ENCODE measurements at places on chromosomes 1 and 21.

DNA sequence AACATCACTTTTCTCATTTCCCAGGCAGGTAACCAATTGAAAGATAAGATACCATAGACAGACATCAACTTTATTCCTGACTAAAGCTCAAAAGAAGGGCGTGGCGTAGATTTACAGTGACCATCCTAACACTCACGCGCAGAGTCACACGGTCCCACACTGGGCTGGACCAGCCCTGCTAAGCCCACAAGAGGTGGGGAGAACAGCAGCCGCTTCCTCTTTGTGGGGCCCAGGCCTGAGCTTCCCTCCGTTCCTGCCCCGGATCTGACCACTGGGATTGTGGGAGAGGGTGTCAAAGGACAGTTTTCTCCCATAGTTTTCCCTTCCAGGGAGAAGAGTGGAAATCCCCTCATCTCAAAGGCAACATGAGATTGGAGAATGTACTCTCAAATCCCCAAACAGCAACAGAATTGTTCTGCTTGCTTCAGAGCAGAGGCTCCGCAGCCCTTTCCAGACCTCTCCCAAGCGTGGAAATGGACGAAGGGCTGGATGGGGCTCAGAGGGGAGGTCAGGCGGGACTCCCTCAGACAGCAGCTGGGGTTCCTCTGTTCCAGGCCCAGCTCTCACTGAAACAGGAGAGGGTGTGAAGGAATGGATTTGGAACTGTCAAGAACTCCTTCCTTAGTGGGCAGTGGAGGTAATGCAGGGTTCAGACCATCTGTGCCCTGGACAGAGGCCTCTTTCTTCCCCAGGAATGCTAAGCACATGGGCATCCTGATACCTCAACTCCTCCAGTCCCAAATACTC is 33.7 kb downstream of the L1TD1 start:
- DNase-seq = no peak

DNA sequence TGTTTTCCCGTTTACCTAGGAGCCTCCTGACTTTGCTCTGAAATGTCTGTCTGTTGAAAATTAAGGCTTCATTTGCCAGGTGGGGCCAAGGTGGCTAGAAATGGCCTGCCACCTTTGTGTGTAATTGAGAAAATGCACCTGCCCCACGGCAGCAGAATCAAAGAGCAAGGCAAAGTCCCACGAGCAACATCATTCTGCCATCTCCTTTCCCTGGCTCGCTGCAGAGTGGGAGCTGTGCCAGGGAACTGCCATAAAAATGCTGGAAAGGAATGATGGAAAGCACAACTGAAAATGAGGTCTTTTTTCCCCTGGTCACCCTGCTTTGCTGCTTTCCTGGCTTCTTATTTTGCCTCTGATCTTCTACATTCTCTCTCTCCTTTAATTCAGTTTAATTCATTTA is 5.5 kb upstream of the OLFML2B start:
- DNase-seq = no peak

DNA sequence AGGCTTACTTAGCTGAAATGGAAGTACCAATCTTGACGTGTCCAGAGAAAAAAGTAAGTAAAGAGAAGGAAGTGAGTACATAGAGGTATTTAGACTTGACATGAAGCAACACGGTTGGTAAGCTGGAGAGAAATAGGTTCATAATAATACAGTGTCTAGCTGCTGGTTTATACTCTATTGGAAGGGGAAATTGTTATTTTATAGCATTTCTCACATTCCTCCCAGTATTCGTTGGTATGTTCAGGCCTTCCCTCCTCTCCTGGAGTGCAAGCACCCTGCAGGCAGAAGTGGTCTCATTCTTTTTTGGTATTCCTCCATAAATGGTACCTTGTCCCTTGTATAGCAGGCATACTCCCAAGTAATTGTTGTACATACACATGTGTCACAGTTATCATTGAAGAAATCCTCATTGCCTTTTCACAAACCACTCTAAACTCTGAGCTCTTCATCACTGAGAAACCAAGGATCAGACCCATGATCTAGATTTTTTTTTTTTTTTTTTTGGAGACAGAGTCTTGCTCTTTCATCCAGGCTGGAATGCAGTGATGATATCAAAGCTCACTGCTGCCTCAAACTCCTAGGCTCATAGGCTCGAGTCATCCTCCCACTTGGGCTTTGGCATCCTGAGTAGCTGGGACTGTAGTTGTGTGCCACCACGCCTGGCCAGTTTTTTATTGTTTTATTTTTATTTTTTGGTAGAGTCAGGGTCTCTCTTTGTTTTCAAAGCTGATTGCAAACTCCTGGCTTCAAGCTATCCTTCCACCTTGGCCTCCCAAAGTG is 9.8 kb upstream of the IPO9 start:
- no peak for DNase-seq

GRCh38 chr1:54888080-54888733 is 1.2 kb upstream of the DHCR24 start:
- no peak for DNase-seq

DNA sequence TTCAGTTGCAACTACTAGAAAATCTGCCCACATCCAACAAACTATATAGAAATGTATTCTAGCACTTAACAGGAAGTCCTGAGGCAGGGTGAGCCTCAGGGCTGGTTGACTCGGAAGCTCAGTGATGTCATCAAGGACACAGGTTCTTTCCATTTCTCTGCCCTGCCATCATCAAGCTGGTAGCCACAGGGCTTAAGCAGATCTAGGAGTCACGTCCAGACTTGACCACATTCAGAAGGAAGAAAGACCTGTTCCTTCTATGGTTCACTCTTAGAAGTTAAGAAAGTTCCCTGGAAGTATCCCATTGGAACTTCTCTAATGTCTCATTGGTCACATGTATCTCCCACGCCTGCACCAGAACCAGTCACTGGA is 438.1 kb downstream of the PRDM2 start:
- no peak for DNase-seq

GRCh38 chr1:119361620-119362344 is 6.8 kb upstream of the HAO2 start:
- DNase-seq = no peak

DNA sequence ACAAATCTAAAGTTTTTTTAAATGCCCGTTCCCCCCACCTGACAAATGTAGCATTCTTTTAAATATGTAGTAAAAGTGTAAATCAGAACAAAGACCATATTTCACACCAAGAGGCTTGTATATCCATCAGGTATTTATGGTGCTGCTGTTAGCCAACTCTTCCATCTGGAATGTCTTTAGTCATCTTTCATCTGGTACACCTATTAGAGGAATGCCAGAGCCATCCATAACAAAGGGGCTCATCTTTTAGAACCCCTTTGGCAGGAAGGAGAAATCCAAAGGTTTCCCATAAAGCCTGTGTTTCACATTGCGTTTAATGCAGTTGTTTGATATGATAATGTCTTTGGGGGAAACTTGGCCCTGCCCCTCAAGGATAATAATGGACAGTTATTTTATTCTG is 79.3 kb upstream of the C1orf87 start:
- DNase-seq = no peak

- no peak for DNase-seq
These were observed 156.8 kb downstream of the ST6GALNAC3 start for GRCh38 chr1:76231320-76231719.

GRCh38 chr1:24345334-24345733 is 26.2 kb downstream of the GRHL3 start:
- DNase-seq = no peak

DNA sequence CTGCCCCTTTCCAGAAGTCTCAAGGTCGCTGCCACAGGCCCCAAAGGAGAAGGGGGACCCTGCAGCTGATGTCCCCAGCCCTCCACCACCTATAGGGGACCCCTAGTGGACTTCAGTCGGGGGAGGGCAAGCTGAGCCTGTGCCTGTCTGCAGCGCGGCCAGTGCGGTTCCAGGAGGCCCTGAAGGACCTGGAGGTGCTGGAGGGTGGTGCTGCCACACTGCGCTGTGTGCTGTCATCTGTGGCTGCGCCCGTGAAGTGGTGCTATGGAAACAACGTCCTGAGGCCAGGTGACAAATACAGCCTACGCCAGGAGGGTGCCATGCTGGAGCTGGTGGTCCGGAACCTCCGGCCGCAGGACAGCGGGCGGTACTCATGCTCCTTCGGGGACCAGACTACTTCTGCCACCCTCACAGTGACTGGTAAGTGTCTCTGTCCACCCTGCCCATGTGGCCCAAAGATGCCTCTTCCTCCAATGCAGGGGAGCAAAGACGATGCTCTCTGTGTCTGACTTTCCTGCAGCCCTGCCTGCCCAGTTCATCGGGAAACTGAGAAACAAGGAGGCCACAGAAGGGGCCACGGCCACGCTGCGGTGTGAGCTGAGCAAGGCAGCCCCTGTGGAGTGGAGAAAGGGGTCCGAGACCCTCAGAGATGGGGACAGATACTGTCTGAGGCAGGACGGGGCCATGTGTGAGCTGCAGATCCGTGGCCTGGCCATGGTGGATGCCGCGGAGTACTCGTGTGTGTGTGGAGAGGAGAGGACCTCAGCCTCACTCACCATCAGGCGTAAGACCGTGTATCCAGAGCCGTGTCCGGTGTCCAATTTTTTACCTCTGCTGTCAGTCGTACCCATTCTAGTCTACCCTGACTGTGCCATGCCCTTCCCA is 79.9 kb downstream of the OBSCN start:
- DNase-seq = no peak

GRCh38 chr1:231124746-231125145 is 37.1 kb upstream of the TRIM67 start:
- DNase-seq = no peak

- DNase-seq = no peak
These were observed 10.4 kb downstream of the TFF3 start for GRCh38 chr21:42304556-42305454.

GRCh38 chr1:160883581-160884513 is 1.1 kb downstream of the ITLN1 start:
- no peak for DNase-seq

DNA sequence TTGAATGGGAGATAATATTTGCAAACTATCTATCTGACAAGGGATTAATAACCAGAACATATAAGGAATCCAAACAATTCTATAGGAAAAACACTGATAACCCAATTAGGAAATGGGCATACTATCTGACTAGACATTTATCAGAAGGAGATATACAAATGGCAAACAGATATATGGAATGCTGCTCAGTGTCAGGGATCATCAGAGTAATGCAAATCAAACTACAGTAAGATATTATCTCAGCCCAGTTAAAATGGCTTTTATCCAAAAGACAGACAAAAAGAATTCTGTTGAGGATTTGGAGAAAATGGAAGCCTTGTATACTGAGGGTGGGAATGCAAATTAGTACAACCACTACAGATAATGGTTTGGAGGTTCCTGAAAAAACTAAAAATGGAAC is 758.0 kb upstream of the B3GALT2 start:
- DNase-seq = no peak

DNA sequence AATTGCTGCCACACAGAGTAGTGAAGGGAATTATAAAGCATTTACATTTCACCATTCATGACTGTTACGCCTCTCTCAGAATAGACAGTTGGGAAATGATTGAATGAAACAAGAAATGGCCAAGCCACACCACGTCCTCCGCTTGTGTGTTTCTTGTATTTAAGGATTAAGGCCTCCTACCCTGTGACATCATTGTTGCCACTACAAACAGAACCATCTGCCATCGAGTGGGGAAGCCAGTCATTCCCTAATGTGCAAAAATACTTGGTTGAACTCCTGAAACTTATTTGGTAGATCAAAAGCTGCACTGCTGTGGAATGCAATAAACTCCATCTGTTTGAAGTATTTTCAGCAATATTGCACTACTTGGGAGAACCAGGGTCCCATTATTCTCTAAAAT is 99.0 kb upstream of the C1orf105 start:
- DNase-seq = no peak

DNA sequence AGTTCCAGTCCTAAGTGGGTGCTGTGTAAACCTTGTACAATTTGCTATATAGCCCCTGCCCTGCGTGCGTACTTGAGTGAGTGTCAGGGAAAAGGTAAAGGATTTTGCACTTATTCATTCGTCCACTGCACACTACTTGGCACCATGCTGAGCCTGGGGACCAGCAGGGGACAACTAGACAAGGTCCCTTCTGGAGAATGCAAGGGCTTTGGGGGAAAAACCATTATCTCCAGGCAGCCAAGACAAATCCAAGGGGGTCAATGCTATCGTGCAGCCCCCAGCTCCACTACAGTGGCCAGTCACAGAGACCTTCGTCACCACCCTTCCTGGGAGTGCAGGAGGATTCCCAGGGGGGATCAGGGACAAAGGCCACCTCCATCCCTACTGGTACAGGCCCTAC is 39.7 kb downstream of the MATN1 start:
- no peak for DNase-seq

- DNase-seq = no peak
These were observed 24.4 kb upstream of the TSPEAR start for GRCh38 chr21:44735821-44736220.

DNA sequence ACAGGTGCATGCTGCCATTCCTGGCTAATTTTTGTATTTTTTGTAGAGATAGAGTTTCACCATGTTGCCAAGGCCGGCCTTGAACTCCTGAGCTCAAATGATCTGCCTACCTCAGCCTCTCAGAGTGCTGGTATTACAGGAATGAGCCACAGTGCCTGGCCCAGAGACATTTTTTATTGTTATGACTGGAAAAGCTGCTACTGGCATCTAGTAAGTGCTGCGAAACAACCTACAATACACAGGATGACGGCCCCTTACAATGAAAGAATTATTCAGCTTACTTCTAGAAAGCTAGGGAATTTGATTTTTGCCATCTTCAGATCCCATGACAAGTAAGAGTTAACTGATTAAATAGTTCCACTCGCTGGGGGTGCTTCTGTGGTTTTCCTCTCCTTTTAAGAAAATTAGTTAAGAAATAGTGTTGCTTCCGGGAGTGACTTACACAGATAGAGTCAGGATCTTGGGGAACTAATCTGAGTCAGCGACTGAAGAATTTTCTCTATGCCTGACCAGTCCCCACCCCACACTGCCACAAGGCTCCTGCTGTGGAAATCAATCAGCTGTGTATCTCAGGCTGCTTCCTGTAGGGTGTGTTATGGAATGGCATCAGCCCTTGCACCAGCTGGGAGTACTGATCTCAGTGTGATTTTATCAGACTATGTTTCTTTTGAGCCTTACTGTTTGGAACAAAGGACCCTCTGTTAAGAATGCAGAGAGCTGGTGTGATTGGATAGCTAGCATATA is 93.0 kb upstream of the BMP8A start:
- DNase-seq = no peak

Measured in activated CD4-positive, alpha-beta T cell treated with anti-CD3 and anti-CD28 coated beads, Interleukin-2, amount 10 ng/mL, durations not matched to agents 7 days and 5 days (primary cell).